ENCODE measurements at places on chromosomes 11 and 22. TPM values are rescaled to one million over a fixed set of nuclear protein-coding genes. Genes with fewer than 3 reads are reported as not detected.

DNA sequence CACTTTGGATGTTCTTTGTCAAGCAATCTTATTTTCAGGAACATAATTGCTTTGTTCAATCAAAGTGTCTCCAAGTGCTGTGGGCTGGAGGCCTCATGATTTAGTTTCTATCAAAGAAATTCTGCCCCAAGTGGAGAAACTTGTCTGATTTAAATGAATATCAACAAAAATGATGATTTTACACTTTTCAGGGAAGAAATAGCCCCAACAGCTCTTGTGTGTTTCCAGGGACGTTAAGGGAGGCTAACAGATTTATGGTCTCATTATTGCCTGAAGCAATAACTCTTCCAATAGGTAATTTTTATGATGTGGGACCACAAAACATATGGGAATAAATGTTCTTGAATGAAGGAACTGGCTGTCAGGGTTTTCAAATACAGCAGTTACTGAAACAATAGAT lies 699.1 kb downstream of the FAM181B start:
- DNase-seq: no peak

The CHEK2 gene
- total RNA-seq: 35.7 TPM

DNA sequence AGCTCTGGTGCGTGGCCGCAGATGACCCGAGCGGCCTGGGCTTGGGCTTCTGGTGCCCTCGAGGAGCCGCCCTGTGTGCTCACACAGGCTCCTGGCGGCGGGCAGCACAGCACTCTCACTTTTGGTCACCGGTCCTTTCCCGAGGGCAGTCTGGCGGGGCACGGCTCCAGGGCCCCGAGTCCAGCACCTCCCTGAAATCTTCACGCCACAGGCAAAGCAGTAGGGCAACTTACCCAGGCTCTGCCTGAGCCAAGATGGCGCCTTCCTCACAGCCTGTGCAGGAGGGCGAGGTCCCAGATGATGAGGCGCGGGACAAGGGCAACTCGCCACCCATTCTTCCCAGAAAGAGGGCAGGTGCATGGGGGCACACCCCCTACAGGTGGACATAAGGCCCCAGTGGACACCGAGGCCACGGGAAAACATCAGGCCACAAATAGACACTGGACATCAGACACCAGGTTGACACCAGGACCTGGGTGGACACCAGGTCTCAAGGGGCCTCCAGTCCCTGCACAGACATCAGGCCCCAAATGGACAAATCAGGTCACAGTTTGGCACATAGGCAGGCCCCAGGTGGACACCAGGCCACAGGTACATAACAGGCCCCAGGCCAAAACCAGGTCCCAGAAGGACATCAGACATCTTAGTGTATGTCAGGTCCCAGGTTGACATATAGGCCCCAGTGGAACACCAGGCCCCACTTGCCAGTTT lies 57.6 kb upstream of the SEPTIN5 start:
- DNase-seq: no peak

GRCh38 chr11:61815790-61816735 lies 740 bp downstream of the FADS1 start:
- peak; percentile 66 for DNase-seq

The ALDH3B1 gene
- total RNA-seq: 41.6 TPM

DNA sequence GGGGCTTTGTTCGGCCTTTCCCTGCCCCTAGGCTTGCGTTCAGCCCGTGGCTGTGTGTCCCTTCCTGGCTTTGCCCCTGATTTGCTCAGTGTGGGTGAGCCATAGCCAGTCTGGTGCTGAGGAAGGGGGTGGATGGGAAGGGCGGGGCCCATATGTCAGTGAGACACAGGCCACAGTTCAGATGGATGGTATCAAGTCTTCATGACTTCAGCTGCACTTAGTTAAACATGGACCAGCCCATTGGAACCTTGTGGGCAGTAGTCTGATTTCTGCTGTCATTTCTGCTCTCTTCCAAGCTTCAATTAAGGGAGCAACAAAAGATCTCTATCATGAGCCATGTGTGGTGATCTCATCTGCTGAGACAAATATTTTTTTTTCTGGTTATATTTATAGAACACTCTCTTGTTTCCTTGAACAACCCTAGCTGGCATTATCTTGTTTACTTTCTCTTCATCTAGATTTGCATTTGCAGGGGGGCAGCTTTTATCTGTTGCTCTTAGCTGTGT lies 21.6 kb upstream of the PEX26 start:
- DNase-seq: peak; percentile 40

The JAML gene
- total RNA-seq: 0.07 TPM

- DNase-seq: no peak
Measured at GRCh38 chr11:65045061-65045460, 4.1 kb downstream of the SAC3D1 start.

- no peak for DNase-seq
Measured at GRCh38 chr11:96293598-96294021, 49.4 kb downstream of the MAML2 start.

- DNase-seq: no peak
Measured at GRCh38 chr22:38413085-38414008, 41.7 kb downstream of the KCNJ4 start.

GRCh38 chr11:119892311-119892808 lies 163.4 kb upstream of the NECTIN1 start:
- no peak for DNase-seq

The PRDX5 gene
- total RNA-seq: 165 TPM

DNA sequence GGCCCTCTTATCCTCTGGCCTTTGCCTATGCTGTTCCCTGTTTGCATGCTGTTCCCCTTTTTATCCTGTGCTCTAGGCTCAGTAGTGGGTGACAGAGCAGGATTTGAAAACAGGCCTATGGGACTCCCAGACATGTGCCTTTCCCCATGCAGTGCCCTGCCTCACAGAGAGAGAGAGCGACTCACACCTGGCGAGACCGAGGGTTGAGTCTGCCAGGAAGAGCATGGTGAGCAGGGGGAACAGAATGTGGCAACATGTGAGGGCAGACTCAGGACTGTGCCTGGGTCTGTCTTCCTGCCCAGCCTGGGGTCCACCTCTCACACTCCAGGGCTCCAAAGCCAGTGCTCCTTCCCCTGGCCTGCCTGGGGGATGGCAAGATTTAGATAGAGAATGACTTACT lies 75.0 kb downstream of the NFAM1 start:
- no peak for DNase-seq

The WT1 gene
- 0.24 TPM for total RNA-seq

DNA sequence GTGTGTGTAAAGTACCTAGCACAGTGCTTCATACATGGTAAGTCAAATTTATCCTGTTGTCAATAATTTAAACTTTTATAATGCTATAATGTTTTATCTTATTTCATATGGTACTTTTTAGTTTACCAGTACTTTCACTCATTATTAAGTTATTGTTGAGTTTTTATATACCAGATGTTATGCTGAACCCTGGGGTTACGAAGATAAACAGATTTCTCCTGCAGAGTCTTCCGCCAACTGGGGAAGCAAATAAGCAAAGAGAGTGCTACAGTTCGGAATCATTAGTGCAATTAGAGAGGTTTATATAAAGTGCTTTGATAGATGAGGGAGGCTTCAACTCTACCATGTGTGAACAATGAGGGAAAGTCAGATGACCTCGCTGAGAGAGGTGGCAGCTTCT lies 362.3 kb downstream of the DYNC2H1 start:
- DNase-seq: no peak

- DNase-seq: no peak
Measured at GRCh38 chr22:46273432-46274148, 5.8 kb downstream of the TTC38 start.

GRCh38 chr11:59611570-59612565 lies 3.7 kb downstream of the OSBP start:
- peak; percentile 46 for DNase-seq

DNA sequence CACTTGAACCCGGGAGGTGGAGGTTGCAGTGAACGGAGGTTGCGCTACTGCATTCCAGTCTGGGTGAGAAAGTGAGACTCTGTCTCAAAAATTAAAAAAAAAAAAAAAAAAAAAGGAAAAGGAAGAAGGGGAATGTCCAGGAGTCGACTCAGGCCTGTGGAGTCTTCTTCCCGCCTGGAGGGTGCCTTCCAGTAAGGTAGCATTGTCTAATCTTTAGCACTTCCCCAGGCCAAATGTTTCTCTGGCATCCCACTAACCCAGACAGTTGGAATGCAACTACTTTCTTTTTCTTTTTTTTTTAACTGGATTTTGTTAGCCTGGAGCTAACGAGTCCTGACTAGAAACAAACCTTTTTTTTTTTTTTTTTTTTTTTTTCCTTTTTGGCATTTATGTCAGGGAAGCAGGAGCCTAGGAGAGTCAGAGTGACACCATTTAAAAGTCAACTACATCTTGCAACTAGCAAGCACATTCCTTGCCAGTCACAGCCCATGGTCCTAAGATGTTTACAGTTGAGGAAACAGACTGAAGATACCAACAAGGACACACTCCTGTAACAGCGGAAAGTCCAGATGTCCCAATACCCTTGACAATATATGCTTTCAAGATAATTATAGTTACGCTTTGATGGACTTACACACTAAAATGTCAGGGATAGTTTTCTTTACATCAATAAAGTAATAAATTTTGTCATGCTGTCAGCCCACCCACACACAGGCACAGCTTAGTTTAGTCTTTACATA lies 10.6 kb downstream of the PLET1 start:
- no peak for DNase-seq

- DNase-seq: no peak
Measured at GRCh38 chr11:84021291-84021690, 735.1 kb upstream of the CCDC90B start.

The SCN2B gene
- total RNA-seq: not detected

The C2CD2L gene
- total RNA-seq: 7.8 TPM

The XKR3 gene
- total RNA-seq: not detected

- peak; percentile 16 for DNase-seq
Measured at GRCh38 chr11:55714982-55715888, 53.2 kb downstream of the OR4C6 start.

GRCh38 chr11:61080526-61080925 lies 21.8 kb upstream of the CD5 start:
- DNase-seq: no peak

The ANO5 gene
- 4.3 TPM for total RNA-seq

The LGR4 gene
- total RNA-seq: 51.4 TPM

The SLC22A12 gene
- total RNA-seq: not detected

The C11orf52 gene
- 6.2 TPM for total RNA-seq

The TRIM34 gene
- 13.1 TPM for total RNA-seq

The E2F8 gene
- 19.7 TPM for total RNA-seq

- no peak for DNase-seq
Measured at GRCh38 chr11:22879630-22880029, 19.4 kb upstream of the CCDC179 start.

The TMEM86A gene
- 11.9 TPM for total RNA-seq

DNA sequence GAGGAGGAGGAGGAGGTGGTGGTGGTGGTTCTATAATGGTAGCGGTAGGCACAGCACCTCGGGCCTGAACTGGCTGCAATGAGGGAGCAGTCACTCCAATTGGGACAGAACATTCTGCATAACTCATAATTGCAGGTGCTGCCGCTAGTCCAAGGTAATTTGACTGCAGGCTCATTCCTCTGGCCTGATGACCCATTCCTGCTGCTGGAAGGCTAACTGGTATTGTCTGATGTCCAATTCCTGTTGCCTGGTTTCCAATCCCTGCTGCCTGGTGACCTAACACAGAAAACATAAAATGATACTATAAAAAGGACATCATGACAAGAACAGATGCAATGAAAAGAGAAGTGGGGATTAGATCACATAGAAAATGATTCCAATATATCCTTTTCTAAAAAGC lies 7.9 kb upstream of the AGBL2 start:
- DNase-seq: no peak

DNA sequence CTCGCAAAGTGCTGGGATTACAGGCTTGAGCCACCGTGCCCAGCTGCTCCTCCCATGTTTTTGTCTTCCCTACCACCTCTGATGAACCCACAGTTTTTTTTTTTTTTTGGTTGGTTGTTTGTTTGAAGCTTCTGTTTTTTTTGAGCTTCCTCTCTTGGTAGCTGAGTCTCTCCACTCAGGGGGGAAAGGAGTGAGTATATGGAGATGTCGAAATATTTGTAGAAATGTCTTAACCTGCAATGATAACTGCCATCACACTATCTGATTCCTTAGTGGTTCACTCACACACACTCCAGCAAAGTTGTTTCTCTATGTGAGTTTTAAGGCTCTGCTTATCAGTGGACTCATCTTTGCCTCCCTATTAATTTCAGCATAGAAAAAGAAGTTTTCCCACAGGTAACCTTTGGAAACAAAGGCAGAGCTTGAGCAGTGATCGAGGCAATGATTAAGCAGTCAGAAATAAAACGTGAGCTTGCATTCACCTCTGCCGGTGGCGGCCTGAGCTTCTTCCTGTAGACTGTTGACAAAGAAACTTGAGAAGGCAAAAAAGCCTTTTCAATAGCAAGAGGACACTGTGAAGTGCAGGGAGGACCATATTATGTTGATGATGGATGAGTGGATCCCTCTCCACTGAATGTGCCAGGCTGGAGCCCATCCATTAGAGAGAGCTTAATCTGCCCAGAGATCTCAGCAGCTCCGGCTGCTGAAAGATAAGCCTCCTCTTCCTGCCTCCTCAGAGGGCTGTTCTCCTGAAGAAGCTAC lies 29.0 kb upstream of the RASSF10 start:
- DNase-seq: no peak

GRCh38 chr11:72652873-72653630 lies 21.2 kb downstream of the PDE2A start:
- DNase-seq: no peak

DNA sequence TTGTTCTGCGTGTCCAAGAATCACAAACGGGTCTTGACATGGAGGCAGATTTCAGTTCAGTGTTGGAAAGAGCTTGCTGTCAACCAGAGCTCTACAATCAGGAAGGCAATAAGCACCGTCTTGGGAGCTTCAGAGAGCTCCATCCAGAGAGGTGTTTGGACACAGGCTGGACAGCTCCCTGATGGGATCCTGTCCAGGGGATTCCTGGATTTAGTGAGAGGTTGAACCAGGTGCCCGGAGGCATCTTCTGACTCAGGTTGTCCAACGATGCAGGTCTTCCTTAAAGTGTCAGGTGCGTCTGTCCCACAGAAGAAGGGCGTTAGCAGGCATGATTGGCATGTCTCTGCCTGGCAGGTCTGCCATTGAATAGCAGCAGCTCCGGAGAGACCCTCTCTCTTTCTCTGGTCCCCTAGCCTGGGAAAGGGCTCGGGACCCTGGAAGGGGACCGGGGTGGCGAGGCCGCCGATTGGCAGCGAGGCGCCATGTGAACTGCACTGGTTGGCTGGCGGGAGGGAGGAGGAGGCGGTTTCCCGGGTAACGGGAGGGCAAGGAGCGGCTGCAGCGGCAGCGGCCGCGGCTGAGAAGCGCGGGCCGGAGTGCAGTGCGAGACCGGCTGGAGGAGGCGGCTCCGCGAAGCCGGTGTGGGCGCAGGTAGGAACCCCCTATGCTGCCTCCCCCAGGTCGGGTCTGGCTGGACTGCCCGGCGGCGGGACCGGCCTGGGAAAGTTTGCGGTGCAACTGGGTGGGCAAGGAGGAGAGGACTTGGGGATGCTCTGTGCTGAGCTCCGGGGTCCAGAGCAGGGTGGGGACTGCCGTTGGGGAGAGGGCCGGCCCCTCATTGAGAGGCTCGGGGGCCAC lies 104.1 kb upstream of the E2F8 start:
- DNase-seq: peak; percentile 21

The TRIOBP gene
- total RNA-seq: 86.5 TPM

The INPP5J gene
- total RNA-seq: 4.1 TPM

GRCh38 chr22:46397951-46398350 lies 62.4 kb downstream of the TRMU start:
- no peak for DNase-seq

- DNase-seq: no peak
Measured at GRCh38 chr22:24810043-24810749, 4.2 kb downstream of the SGSM1 start.

GRCh38 chr11:119793335-119793984 lies 64.5 kb upstream of the NECTIN1 start:
- DNase-seq: no peak
